ENCODE measurements at places on chromosomes 7 and 10.

DNA sequence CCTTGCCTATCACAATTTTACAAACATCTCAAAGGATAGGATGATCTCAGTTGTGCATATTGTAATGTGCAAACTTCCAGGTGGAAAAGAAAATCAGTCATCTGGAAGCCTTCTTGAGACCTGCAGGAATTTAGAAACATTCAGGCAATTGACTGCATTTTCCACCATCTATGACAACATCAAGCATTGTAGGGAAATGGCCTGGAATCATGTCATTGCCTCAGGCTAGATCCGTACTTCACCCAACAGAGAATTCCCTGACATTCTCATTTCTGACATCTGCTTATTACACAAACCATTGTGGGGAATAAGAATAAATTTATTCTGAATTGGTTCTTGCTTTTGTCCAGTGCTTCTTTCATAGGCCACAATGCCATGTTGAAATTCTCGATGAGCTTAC, 124.9 kb upstream of the NPVF start:
- no peak for DNase-seq

- no peak for DNase-seq
These were observed 41.9 kb downstream of the ENO4 start for GRCh38 chr10:116891208-116891607.

DNA sequence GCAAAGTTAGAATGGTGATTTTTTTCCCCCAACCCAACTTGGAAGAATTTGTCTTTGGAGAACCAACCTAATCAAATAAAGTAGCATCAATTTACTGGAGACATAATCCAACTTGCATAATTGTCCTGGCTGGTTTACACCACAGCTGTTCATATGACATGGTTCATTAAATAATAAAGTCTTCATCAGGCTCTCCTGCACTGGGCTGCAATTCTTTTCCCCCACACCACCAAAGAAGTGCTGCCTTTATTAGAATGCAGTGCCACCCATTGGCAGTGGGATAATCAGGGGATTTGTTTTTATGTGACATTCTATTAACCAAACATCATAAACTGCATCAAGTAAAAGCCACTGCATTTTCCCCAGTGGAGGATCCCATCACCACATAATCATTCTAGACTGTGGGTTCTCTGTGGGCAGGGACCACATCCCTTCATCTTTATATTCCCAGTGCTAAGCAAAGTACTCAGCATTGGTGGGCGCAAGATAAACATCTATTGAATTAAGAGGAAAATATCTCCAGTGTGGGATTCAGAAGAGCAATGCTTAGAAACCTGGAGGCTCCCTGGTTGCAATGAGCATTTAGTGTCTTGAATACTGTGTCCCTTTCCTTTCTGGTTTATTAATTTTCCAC, 322.0 kb downstream of the KCNMA1 start:
- DNase-seq = no peak

DNA sequence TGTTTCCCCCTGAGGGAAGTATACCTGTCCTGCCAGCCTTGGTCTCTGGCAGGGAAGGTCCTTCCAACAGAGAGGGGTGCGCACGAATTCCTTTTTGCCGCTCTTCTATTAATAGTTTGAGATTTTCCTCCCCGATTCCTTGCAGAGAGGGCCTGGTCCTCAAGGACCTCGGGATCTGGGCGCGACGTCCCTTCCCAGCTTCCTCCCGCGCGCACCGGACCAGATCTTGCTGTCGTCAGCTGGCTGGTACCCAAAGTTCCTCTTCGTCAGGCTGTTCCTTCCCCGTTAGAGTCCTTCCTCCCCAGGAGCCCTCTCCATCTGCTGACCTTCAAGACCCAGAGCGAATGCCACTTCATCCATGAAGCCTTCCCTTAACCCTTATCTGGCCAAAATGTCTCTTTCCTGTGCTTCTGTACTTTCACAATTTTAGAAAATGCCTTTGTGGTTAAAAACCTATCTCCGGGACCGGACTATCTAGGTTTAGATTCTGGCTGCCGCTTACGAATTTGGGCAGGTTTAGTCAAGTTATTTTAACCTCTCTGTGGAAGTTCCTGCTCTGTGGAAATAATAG, 851 bp upstream of the GOT1 start:
- DNase-seq = peak; percentile 46

GRCh38 chr10:1122349-1122748, 66.2 kb downstream of the WDR37 start:
- DNase-seq = no peak

- no peak for DNase-seq
These were observed 133.8 kb downstream of the PON1 start for GRCh38 chr7:95190515-95190914.

- peak; percentile 75 for DNase-seq
These were observed 20.7 kb upstream of the PRF1 start for GRCh38 chr10:70622981-70623844.

- no peak for DNase-seq
These were observed 18.0 kb upstream of the MKRN1 start for GRCh38 chr7:140497241-140497769.

DNA sequence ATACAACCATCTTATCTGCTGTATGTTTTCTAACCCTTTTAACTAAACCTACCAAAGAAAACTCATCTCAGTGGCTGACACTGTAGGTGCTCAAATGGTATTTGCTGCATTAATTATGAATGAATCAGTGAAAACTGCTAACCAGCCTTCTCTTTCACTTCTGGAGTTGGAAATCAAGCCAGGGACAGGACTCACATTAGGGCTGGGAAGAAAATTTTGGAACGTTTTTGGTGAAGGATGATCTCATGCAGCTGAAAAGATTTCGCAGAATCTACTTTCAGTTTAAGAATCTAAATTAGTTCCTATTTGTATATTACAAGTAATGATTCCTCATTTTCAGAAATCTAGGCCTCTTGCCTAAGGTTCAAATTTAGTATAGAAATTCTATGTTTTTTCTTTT, 12.9 kb downstream of the MTPN start:
- DNase-seq = peak; percentile 33

- DNase-seq = peak; percentile 28
These were observed 170.0 kb downstream of the PRKG1 start for GRCh38 chr10:51244309-51244708.

DNA sequence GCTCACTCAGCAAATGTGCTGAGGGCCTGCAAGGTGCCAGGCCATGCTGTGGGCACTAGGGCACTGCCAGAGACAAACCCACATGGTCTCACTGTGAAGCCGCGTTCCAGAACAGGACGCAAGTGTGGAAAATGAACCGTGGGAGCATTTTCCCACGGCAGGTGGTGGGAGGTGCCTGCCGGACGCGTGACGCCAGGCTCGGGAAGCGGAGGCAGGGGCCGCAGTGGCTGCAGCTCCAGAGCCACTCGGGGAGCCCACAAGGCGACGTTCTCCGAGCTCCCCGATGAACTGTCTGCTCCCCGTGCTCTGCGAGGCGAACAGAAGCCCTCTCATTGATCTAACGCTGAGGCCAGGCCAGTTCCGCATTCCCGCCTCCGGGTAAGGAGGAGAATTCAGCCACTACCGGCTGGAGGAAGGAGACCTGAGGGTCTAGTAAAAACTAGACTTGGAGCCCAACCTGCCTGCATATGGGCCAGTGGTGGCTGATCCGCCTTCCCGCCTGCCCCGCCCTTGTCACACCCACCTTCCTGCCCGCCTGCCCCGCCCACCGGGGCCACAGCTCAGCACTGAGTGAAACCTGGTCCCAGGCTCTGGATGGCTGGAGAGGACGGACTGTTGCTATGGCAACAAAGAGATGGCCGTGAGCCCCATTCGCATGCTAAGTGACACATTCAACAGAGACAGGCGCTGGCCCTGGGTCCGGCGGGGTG, 13.1 kb downstream of the ADGRA1 start:
- DNase-seq = no peak

DNA sequence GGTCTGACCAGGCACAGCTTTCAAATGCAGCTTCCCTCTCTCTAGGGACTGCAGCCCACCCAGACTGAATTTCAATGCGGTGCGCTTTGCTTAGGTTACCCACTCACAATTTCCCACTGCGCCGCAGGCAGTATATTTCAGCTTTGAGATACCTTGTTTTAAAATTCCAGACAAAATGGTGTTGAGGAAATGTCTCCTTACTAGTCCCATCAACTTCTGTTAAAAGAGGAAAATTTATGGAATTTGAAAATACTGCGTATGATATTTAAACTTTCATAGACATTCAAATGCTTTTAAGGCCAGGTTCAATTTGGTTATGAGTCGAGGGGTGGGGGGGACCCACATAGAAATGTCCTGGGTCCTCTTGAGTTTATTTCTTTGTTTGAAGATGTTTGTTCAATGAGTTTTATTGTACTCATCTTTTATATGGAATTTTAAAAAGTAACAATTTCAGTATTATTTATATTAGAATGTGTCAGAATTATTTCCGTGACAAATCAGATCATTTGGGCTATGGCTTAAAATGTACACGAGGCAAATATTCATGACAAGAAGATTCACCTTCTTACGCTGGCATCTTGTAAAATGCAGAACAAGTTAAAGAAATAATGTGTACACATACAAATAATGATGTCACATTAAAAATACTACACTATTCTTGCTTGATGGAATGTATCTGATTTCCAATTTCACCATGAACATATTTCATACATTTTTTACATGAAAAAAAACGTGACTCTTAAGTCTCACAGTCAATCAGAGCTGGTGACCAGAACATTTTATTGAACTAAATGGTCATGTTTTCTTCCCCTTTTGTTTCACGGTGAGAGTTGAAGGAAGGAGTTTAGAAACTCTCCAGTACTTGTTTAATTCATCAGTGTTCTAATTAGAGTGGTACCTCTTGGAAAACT, 1.3 kb downstream of the IKZF1 start:
- no peak for DNase-seq

DNA sequence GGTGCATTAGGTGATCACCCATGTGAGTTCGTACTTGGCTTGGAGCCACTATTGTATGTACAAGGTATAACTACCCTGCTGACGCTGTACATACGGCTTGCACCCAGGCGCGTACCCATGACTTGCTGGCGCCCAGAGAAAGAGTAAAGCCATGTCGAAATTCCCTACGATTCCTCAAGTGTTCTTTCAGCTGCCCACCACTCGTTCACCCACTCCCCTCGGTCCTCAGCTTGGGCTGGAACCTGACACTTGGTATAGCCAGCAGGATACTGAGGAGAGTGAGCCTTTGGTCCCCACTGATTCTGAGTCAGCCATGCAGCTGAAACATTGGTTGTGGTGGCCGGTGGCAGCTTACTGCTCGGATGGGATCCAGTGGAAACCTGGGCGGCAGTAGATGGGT, 241.5 kb downstream of the CACNA2D1 start:
- no peak for DNase-seq

DNA sequence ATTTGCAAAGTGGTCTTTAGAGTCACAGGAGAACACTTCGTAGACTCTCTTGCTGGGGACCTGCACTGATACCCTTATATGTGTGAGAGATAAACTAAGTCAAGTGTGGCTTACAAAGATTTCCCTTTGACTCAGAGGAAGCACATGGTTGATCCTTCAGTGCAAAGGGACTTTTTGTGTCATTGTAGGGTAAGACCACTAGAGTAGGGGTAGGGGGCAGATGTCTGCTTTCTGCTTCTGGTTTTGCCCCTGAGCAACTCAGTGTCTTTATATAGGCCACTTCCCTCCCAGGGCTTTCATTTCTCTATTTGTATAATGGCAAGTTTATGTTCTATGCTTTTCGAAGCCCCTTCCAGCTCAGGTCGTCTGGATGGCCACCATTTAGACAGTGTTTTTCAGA, 281.7 kb downstream of the SORCS3 start:
- no peak for DNase-seq

GRCh38 chr10:1229574-1229973, 173.4 kb downstream of the WDR37 start:
- no peak for DNase-seq

DNA sequence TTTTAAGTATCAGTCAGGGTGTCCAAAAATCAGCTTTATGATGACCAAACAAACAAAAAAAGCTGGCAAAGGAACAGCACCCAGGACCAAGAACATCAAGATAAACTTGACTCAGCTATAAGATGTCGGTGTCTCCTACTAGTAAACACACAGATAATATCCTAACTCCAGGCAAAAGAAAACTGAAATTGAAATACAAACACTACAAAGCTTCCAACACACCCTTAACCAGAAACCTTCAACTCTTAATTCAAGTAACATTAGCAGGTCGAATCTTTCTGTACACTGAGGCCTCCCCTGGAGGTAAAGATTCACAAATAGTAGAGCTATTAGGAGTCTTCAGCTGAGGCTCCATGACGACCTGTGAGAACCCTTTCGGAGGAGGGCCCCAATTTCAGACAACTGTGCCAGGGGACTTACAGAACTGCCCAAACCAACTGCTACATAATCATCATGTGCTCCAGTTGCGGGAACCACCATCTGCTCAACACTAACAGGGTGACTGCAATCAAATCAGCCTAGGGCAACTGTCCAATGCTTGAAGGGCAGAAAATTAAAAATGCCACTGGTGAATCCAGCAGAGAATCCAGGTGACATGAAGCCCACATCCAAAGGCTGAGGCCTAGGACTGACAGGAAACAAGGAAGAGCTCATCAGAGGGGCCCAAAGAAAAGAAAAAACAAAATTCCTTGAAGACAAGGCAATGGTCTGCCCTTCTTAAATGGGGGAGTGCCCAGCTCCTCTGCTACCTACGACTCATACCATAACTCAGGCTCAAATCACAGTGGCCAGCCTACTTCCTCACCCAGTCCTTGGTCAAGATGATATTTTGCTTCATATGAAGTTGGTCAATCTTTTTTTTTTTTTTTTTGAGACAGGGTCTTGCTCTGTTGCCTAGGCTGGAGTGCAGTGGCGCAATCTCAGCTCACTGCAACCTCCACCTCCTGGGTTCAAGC, 20.0 kb downstream of the XPNPEP1 start:
- no peak for DNase-seq

- no peak for DNase-seq
These were observed 80.4 kb upstream of the BMPER start for GRCh38 chr7:33824911-33825459.

DNA sequence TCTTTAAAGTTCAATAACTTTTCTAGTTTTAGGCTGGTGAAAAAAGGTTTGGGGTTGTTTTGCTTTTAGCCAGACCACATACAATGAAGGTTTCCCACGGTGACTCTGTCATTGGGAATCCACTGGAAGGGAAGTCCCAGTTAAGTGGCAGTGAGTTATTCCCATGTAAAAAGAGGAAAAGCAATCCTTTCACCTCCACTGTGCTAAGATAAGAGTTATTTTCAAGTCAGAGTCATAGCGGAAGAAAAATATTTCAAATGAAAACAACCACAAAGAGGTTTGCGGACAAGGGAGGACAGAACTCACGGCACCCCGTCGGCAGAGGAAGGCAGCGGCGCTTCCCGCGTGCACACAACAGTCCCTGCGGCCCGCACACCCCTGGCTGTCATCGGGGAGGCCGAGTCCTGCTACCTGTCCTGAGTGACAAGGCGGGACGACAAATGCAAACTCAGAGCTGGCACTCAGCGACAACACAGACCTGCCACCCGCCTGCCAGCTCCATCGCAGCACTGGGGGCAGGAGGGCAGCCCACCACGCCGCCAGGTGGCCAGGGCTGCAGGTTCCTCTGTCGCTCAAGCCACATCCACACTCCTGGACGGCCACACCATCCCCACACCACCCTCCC, 9.3 kb upstream of the PAPOLB start:
- no peak for DNase-seq

DNA sequence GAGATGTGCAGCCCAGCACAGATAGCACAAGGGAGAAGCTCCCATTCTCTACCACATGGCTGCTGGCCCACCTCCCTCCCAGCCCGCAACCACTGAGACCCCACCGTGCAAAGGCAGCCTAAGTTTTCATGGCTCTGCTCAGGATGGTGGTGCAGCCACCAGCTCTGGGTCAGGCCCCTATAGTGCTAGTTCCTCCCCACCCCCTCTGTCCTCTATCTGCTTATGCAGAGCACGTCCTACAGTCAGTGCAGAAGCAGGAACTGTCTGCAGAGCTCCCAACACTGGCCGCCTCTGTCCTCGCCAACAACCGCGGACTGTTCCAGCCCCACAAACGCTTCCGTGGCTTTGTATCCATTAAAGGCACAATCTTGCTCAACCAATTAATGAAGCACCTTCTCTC, 278.9 kb downstream of the GRID1 start:
- DNase-seq = no peak

Data from cardiac muscle cell (in vitro differentiated cells and primary cell).